Renal cortex interstitium (tissue), 15 donors: ENCODE measurements at places on chromosomes 3 and 15. TPM values are rescaled to one million over a fixed set of nuclear protein-coding genes. Genes with fewer than 3 reads are reported as not detected.

ARHGEF26 gene
- polyA plus RNA-seq: 12.0 TPM

MLF1 gene
- 50.0 TPM for polyA plus RNA-seq

GPR176 gene
- polyA plus RNA-seq: 15.2 TPM

RTP1 gene
- not detected for polyA plus RNA-seq

PLSCR2 gene
- polyA plus RNA-seq: 1.2 TPM

SLC35G2 gene
- 4.5 TPM for polyA plus RNA-seq

C3orf62 gene
- 8.7 TPM for polyA plus RNA-seq

PSTPIP1 gene
- polyA plus RNA-seq: 1.0 TPM

ADAMTS7 gene
- polyA plus RNA-seq: 35.7 TPM

RASL12 gene
- polyA plus RNA-seq: 5.7 TPM

DUOXA2 gene
- polyA plus RNA-seq: not detected

ICE2 gene
- 74.0 TPM for polyA plus RNA-seq

SEC62 gene
- 195 TPM for polyA plus RNA-seq

CCRL2 gene
- 1.0 TPM for polyA plus RNA-seq

MOBP gene
- 0.16 TPM for polyA plus RNA-seq

SPTSSB gene
- 2.4 TPM for polyA plus RNA-seq

TTLL13 gene
- polyA plus RNA-seq: 0.20 TPM

CHAC1 gene
- polyA plus RNA-seq: 3.2 TPM

DLG1 gene
- 77.3 TPM for polyA plus RNA-seq
